Activated naive CD4-positive, alpha-beta T cell (primary cell): ENCODE measurements at places on chromosomes 7 and 10.

DNA sequence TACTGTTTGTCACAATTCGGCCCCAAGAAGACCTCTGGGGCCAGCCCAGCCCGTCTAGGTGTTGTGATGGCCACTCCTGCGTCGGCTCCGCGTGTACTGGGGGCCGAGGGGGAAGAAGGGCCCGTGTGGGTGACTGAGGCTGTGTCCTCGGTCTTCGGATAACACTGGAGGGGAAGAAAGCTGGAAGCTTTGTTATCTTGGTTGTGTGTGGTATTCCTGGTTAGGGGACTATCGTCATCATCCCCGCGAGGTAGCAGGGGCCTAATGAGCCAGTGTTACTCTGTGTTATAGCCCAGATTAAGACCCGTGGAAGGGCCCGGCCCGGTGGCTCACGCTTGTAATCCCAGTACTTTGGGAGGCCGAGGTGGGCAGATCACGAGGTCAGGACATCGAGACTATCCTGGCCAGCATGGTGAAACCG, 854 bp downstream of the MTG1 start:
- no peak for DNase-seq

DNA sequence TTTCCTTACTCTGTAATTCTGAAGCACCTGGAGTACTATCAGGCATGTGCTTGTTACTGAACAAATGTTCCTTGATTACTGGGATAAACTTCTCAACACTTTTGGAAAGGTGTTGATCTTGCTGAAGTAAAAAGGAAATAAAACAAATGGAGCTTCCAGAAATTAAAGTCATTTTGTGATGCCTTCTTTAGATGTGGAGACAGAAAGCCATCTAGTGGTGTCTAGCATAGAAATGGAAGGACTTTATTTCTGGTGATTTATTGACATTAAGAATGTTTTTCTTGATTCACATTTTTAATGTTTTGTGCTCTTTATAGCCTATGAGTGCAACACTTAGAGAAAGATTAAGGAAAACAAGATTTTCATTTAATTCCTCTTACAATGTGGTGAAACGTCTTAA, 1.4 kb downstream of the SFR1 start:
- no peak for DNase-seq

DNA sequence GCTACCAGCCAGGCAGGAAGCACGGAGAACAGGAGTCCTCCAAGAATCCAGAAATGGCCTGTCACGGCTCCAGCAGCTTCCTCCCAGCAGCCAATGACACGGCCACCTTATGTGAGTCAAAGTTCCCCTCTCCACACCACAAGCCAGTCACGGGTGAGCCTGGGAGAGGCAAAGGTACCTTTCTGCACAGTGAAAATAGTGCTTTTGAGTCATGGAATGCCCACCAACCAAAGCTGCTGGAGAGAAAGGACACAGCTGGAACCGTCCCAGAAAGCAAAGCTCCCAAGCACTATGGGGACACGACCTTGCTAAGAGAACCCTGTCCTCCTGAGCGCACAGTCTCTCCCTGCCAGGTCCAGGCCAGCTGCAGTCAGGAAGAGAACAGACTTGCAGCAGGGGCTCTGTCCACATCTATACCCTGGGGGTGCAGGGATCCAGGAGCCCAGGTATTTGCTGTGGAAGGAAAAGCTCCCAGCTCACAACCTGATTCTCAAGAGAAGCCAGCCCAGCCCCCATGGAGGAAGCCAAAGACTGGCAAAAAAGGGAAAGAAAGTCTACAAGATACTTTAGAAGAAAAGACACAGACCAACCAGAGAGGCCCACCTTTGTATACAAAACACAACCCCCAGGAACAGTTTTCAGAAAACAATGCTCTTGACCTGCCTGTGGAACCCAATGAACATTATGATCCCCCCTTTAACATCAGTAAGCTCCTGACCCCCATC, 24.4 kb downstream of the C10orf71 start:
- no peak for DNase-seq

DNA sequence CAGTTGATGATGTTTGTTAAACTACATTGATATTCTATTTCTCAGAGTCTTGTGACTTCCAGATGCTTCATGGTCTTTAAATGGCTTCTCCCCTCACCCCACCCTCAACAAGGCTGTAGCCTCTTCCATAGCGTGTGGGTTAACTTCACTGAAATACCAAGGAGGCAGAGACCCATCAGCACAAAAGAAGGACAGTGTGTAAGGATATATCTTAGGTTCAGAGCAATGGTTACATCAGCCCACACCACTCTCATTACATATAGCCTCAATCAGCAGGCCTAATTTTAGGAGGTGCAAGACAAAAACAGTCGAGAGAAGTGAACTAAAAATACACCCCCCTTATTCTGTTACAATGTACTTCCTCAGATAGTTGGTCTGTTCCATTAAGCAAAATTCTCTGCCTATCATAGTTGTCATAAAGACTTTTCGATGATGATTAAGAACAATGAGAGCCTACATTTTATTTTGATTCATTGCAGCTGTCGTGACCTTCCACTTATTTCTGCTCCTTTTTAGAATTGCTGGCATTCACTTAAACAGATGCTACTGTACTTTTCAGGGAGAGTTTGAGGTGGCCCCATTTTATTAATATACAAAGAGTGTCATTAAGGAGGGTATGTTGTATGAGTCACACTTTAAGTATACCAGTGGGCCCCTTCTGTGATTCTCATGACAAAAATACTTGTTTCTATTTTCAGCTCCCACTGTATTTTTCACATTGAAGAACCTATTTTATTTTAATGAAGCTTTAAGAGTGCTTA, 52.1 kb downstream of the WIPF3 start:
- no peak for DNase-seq

GRCh38 chr10:106947643-106948042, 216.9 kb downstream of the SORCS1 start:
- no peak for DNase-seq

DNA sequence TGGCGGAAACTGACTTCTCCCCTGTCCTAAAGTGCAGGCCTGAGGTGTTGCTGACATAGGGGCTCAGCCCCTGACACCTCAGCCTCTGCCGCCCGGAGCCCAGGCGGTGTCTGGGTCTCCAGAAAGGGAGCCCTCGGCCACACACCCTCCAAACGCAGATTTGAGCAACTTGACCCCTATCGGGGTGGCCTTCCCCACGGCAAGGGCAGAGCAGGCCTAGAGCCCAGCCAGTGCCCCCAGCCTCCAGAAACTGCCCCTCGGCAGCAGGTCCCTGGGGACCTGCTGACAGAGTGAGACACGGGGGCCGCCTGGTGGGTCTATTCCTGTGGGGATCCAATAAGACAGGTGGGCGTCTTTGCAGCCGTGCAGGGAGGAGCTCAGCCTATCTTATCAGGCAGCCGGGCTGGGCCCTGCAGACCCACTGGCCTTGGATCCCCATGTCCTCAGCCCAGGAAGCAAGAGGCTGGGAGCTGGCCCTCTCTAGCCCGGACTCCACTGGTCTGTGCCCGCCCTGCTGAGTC, 11.0 kb downstream of the TMEM184A start:
- no peak for DNase-seq

DNA sequence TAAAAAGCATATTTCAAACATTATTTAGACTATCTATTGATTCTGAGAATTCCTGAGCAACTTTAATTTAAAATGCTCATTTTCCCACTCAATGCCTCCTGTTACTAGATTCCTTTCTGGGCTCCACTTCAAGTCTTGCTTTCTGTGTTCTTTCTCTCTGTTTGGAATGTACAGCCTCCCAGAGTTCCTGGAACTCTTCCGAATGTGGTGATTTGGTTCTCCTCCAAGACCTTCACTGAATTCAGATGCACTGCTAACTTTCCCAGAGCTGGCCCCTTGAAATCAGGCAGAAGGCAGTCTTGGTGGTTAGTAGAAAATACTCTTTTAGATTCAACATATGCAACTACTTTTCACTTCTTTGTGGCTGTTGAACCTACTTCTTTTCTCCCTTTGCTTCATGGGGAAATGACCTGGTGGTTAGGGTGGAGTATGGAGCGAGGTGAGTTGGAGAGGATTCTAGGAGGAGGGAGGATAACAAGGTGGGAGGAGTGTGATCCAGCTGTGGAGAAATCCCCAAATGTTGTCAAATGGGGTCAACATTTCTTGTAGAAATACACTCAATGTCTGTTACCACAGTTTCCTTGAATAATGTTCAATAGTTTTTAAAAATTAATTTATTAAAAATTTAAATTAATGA, 27.9 kb upstream of the CCDC7 start:
- no peak for DNase-seq

DNA sequence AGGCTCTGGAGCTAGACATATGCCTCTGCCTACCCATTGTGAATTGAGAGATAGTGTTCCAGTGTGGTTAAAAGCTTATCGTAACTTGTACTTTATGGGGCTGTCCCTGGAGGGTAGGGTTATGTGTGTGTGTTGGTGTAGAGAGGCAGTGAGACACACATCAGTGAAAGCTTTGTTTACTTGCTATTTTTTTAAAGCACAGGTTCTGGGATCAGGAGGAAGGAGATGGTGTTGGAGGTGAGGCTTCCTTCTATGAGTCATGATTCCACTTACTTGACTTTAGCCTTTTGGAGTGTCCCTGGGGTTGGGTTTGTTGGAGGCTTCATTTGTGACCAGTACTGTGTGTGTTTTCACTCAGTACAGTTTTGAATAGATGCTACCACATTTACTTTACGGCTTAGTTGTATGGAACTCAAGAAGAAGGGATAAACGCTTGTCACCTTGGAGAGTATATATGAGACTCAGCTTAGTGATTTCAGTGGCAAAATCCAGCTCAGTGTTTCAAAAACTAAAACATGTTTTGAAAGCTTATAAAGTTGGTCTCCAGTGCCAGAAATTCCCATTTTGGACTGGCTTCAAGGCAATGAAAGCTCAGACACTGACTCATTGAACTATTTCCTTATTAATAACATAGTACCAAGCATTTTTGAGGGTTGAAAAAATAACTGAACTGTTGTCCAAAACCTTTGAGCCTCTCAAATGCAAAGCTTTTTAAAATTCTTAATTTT, 106.2 kb downstream of the PLXDC2 start:
- DNase-seq: no peak

DNA sequence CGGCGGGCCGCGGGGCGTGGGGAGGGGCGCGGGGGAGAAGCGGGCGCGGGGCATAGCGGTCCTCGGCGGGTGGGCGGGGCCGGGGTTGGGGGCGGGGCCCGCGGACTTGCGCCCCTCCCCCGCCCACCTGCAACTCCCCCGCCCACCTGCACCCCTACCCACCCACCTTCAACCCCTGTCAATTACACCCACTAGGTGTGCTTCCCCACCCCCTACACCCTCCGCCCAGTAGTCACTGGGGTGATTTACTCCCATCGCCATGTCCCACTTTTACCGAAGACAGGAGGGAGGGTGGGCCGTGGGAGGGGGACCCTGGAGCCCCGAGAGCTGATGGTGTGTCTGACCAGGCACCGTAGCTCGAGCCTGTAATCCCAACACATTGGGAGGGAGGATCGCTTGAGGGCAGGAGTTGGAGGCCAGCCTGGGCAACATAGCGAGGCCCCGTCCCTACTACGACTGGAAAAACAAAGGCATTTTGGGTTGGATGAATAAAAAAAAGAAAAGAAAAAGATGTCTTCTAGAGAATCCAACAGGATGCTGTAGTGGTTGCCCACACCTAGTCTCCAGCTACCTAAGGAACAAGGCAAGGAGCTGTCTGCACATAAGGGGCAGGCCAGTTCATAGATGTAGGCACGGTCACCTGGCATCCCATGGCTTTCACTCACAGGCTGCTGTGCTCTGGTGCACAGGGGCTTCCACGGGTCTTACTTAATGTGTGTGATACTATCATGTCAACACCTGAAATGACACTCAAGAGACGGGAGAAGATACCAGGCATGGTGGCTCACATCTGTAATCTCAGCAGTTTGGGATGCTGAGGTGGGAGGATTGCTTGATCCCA, 761 bp downstream of the KCTD7 start:
- no peak for DNase-seq

DNA sequence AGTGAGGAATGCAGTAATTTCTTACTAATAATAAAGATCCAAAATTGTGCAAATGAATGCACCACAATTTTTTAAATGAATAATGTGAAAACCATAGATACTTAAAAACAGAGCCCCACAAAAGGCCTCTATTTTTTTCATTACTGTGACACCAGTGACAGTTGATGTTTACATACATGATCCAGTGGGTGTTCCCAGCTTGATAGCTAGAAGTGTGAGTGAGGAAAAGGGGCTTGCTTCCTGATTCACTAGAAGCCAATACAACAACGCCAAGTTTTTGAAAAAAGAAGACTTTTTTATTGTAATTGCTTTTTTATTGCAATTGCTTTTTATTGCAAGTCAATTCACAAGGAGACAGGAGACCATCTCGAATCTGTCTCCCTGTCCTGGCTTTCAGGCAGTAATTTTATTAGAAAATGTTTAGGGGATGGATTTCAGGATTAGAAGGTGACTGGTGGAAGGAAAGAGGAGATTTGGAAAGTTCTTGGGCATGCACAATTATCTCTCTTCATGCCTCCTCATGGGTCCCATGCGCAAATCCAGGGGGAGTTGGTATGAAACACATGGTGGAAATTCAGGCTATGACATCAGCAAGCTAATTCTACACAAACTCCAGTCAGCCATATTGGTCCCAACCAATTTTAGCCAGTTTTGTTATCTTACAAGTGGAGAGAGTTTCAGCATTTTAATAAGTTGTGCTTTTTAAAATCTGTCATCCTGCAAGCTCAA, 44.4 kb upstream of the ZNF438 start:
- no peak for DNase-seq

DNA sequence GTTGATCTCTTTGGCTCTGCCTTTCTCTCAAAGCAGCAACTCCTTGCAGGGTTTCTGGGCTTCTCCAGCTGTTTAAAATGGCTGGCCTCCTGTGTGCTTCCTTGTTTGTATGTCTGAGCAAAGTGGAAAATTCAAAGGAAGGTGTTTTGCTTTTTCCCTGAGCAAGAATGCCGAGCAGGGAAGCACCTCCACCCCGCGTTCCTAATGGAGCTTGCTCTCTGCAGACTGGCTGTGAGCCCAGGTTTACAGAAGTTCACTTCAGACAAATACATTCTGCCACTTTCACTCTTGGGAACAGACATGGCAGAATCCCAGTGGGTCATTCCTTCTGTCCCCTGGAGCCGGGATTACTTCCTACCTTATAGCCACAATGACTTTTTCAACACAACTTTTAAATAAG, 181.8 kb upstream of the AGK start:
- DNase-seq: no peak

DNA sequence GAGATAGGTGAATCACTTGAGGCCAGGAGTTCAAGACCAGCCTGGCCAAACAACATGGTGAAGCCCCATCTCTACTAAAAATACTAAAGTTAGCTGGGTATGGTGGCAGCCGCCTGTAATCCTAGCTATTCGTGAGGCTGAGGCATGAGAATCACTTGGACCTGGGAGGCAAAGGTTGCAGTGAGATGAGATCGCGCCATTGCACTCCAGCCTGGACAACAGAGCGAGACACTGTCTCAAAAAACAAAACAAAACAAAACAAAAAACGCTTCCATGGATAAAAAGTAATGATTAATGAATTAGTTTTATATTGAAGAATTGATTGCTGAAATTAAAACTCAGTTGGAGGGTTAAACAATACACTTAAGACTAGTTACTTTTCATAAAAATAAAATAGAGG, 32.3 kb downstream of the KLHDC10 start:
- no peak for DNase-seq

GRCh38 chr7:130494431-130494858, 2.6 kb downstream of the MEST start:
- DNase-seq: no peak
